Activated CD4-positive, alpha-beta T cell treated with anti-CD3 and anti-CD28 coated beads, Interleukin-2, amount 10 ng/mL, durations not matched to agents 24 days and 14 days (primary cell): ENCODE measurements at places on chromosomes 13 and 19. TPM values are rescaled to one million over a fixed set of nuclear protein-coding genes. Genes with fewer than 3 reads are reported as not detected.

The CEACAM8 gene
- not detected in 2 replicates for total RNA-seq

The FCGBP gene
- 3.3 and 4.7 TPM in 2 replicates for total RNA-seq

The CARM1 gene
- 92.4 and 93.7 TPM in 2 replicates for total RNA-seq

The CAPS gene
- total RNA-seq, result 4.0 and 4.1 TPM in 2 replicates

The ELAVL3 gene
- 0.71 TPM in 1 of 2 replicates, not detected in the other for total RNA-seq

The GPC6 gene
- total RNA-seq, result not detected in 2 replicates

The NXNL1 gene
- not detected in 2 replicates for total RNA-seq

The ZNF320 gene
- 8.0 and 17.8 TPM in 2 replicates for total RNA-seq

The CCDC70 gene
- not detected in 2 replicates for total RNA-seq

The MRPS12 gene
- 112 and 122 TPM in 2 replicates for total RNA-seq

The ANGPTL4 gene
- 4.0 and 4.1 TPM in 2 replicates for total RNA-seq

The GAPDHS gene
- total RNA-seq, result not detected in 2 replicates

The KLK10 gene
- not detected in 2 replicates for total RNA-seq

The TRAPPC6A gene
- 24.7 and 28.5 TPM in 2 replicates for total RNA-seq

The GSX1 gene
- not detected in 2 replicates for total RNA-seq

The PINLYP gene
- 7.9 and 9.9 TPM in 2 replicates for total RNA-seq

The NKPD1 gene
- 0.16 and 0.28 TPM in 2 replicates for total RNA-seq

The PTPRS gene
- total RNA-seq, result 0.05 and 0.09 TPM in 2 replicates

The HIF3A gene
- not detected in 2 replicates for total RNA-seq
